ENCODE measurements at places on chromosomes 6 and 20.
A peak's percentile ranks its signal among the peaks of the same experiment; 100 is the strongest.

DNA sequence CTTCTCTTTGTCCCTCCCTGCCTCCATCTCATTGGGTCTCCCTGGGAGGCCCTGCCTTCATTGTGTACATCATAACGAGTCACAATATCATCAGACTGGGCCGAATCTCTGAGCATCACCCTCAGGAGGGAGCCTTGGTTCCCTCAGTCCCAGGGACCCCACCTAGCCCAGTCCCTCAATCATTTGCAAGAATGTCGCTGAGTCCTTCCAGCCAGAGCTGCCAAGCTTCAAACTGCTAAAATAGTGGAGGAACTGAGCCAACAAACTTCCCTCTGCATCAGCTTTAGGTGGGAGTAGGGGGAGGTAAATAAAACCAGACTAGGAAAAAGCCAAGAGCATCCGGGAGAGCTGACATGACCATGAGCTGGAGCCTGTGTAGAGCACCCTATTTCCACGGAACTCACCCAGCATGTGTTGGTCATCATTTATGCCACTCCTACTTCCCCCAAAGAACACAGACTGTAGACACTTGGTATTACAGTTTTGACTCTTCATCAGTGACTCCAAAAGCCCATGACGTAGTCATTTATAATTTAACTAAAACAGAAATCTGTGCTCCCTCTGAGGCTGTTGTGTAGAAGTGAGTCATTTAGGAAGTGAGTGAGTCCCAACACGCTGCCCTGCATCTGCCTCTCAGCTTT is 28.8 kb upstream of the IL17A start:
- DNase-seq: peak; percentile 25

- no peak for DNase-seq
Measured at GRCh38 chr6:31765559-31765909, 3.1 kb downstream of the SAPCD1 start.

DNA sequence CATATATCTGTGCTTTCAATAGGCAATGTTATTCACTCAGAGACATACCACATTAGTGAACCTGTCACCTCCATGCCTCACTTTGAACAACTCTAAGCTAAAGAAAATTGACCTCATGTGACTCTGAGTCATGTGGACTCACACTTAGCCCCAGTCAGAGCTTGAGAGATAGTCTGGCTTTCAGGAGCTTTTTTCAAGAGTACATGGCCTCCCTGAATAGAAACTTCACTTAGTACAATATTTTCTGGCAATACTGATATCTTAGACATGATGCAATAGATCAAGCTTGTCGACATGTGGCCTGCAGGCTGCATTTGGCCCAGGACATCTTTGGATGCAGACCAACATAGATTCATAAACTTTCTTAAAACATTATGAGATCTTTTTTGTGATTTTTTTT is 8.5 kb downstream of the SPTLC3 start:
- no peak for DNase-seq

- DNase-seq: no peak
Measured at GRCh38 chr6:16129623-16130401, 926 bp downstream of the MYLIP start.

GRCh38 chr6:81166770-81167169 is 585.7 kb downstream of the TENT5A start:
- DNase-seq: peak; percentile 44

DNA sequence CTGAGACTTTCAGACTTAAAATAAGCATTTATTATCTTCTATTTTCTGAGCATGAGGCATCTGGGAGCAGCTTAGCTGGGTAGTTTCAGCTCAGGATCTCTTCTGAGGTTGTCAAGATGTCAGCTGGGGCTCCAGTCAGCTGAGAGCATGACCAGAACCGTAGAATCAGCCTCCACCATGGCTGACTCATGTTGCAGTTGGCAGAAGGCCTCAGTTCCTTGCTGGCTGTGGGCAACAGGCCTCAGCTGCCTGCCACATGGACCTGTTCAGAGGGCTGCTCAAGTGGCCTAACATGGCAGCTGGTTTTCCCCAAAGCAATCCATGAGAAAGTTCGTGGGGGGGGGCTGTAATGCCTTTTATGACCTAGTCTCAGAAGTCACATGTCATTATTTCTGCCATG is 142.3 kb downstream of the LY86 start:
- DNase-seq: peak; percentile 71

DNA sequence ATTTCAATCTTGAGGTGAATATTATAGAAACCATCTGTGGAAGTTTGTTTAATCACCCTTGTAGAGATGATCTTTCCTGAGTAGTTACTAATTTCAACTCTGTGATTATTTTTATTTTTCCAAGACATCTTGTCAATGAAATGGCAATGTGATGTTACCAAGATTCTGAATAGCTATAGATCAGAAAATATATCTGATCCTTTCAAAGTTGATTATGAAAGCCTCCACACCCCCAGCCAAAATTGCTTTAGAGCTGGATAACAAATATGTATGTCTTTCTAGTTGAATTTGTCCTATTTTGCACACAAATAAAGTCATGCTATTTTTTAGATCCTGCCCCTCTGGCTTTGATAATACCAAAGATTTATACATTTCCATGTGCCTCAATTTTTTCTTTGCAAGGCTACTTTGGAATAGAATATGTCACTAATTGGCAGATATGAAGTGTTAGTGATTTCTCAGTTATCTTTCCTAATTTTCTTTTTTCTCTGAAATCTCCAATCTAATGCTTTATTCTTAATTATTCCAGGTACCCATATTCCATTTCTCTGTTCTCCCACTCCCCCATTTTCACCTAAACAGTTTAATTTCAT is 5.0 kb downstream of the SIM1 start:
- no peak for DNase-seq

DNA sequence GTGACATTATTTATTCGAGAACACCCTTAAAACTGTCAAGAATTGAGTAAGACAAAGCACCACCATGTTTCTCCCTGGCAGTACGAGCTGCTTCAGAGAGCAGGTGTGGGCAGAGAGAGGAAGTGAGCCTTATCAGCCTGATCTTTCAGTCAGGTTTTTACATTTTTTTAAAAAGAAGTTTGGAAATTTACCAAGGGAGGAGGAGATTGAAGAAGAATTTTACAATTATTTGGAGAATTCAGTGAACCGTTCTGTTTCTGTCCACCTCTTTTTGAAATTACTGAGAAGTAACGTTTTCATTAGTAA is 75.5 kb downstream of the ZDHHC14 start:
- no peak for DNase-seq

GRCh38 chr20:56752274-56752673 is 123.2 kb downstream of the TFAP2C start:
- DNase-seq: peak; percentile 14

DNA sequence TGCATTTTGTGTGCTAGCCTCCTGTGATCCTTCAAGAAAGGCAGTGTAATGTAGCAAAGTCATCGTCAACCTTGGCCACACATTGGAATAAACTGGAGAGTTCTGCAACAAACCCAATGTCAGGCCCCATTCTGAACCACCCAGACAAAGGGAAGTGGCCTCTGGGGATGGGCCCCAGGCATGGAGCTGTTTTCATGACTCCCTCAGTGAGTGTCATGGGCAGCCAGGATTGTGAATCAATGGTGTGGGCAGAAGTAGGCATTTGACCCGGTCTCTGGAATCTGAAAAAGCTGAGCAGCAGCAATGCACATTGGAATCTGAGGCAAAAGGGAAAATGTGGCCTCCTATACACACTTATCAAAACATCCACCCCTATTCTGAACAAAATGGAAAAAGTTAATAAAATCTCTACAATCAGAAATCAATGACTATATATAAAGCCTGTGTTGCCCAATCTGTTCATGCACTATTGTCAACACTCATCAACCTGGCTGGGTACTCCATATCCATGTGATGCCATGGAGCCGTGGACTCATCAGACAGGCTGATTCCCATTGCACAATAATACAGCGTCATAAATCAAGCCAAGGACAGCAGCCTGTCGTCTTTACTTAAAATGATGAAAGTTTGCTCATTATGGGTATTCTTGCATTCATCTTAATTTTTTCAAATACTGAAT is 134.9 kb upstream of the STMND1 start:
- DNase-seq: no peak

DNA sequence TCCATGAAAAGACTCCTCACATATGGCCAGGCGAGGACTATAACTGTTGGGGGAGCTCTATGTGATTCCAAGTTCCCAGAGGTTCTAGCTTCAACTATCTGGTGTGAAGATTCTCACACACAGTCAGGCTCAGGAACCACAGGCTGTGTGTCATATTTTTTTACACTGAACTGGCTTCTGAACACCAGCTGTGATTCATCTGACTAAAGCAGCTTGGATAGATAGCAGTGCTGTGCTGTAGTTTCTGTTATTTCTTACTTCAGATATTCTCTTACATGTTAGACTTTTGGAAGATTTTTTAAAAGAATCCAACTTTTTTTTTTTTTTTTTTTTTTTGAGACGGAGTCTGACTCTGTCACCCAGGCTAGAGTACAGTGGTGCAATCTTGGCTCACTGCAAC is 140.7 kb upstream of the MCHR2 start:
- no peak for DNase-seq

- no peak for DNase-seq
Measured at GRCh38 chr6:140003217-140003616, 628.8 kb upstream of the CITED2 start.

- DNase-seq: peak; percentile 32
Measured at GRCh38 chr6:32152769-32153563, 975 bp upstream of the PPT2 start.

DNA sequence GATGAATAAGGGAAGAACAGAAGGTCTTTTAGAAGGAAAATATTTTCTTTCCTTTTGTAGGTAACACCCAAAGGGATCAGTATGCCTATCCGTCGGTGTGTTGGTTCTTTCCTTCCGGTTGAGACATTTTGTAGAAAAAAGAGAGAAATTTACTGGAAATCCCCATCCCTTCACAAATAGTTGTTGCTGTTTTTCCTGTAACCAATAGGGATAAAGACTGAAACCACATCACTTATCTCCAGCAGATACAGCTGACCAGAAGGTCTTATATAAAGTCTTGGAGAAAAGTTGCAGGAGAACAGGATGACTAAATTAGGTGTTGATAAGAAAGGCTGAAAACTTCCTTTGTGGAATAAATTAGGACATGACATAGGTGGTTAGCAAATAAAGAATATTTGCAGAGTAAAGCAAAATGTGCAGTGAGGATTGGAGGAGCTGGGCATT is 14.8 kb upstream of the HLA-DRB1 start:
- no peak for DNase-seq

DNA sequence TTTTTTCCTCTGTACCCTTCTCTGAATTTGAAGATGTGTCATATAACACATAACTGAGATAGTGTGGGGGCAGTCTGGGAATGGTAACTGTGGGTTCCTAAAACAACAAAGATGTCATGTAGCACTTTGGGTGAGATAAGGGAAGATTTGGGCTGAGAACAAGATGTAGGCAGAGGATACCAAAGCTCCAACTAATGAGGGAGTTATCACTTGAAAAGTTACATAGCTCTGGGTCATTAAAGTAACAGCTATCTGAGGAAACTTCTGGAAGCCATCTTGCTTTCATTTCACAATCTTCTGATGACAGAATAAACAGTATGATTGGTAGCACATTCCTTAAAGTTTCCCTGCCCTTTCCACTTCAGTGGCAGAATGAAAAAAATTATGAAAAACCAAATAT is 255.4 kb downstream of the TBX18 start:
- DNase-seq: no peak

DNA sequence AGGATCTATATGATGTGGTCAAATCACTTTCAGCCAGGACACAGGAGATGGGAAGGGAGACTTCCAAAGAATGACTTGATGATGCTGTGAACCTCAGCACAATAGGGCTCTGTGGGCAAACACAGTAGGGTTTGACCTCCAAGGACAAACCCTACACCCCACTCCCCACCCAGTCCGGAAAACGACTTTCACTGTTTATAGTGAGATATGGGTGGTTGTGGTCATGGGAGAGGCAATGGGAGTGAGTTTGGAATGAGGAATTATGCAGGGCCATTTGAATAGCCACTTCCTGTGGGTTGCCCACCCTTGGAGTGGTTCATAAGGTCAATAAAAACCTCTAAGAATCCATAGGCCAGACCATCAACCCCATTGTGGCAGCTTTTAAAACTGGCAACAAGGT is 38.4 kb upstream of the PRND start:
- DNase-seq: no peak

Data from H4 (cell line).